Testis (tissue), 5 donors: ENCODE measurements at places on chromosomes 7 and 10.

GRCh38 chr10:91211675-91212074 is 8.8 kb upstream of the PCGF5 start:
- DNase-seq, result no peak

GRCh38 chr7:149827089-149827981 is 10.8 kb upstream of the ZNF862 start:
- no peak for DNase-seq

- DNase-seq, result no peak
Observed at GRCh38 chr10:132249824-132250375, 57.9 kb downstream of the STK32C start.

DNA sequence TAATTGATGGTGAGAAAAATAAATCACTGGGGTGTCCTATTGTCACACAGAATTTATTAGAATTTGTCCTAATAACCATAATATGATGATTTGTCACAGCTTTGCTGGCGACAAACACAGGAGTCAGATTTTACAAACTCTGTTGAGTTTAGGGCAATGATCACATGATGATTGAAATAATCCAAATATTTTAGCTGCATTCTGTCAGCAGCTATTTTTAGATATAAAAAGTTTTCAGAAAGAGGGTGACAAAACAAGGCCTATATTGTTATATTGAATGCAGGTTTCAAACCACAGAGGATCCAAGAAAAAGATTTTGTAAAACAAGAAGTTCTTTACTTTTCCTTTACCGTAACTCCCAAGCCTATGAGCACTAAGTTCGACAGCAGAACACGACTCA is 178.8 kb downstream of the ADAM12 start:
- no peak for DNase-seq
